Fibroblast of skin of left biceps (primary cell): ENCODE measurements at places on chromosomes 4 and X.

DNA sequence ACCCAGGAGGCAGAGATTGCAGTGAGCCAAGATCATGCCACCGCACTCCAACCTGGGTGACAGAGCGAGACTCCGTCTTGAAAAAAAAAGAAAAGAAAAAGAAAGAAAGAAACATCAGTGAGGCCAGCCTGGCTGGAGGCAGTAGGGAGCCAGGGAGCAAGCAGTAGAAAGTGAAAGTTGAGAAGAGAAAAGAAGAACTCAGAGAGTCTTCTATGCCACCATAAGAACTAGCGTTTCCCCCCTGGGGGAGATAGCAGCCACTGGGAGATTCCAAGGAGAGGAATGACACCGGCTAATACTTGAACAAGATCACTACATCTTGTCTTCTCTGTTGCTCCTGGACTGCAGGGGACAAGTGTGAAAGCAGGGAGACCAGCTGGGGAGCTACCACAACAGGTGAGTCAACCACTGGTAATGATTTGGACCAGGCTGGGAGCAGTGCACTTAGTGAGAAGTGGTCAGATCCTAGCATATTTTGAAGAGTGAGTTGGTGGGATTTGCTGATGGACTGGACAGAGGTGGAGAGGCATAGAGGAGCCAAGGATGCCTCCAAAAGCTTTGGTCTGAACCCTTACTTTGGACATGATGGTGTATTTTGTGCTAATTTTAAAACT lies 33.4 kb downstream of the SLC2A9 start:
- no peak for DNase-seq

GRCh38 chrX:154828016-154828408 lies 6.5 kb downstream of the SMIM9 start:
- no peak for DNase-seq

DNA sequence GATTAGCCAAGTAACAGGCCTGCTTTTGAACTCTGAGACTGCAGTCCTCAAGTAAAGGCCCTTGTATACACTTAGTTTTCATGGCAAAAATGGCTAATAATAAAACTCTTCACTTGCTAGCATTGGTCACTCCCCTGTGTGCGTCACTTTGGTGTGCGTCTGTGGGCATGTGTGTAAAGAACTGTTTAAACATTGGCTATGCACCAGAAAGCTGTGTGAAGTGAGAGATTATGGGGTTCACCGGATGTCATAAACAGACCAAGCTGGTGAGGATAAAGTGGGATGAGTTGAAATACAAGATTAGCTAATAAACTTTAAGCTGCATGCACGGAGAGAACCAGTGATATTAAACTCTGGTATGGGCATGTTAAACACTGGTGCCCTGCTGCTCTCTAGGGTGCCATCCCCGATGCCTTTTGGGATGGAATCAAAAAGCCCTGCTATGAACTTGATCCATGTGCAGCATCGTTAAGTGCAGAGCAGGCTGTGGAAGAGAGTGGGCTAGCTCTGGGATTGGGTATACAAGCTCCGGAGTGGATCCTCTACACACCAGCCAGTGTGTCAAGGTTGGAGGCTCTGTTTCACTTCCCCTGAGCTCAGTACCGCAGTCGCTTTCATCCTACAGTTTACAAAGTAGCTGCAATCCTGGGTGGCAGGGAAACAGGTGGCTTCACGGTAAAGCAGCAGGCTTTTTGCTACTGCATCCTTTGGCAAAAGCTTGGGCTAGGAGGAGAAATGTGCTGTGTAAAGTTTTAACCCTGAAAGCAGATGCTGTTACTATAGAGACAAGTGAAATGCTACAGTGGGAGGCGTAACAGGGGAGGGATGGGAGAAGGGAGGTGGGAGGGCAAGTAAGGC lies 108.3 kb upstream of the SLC4A4 start:
- DNase-seq = no peak

DNA sequence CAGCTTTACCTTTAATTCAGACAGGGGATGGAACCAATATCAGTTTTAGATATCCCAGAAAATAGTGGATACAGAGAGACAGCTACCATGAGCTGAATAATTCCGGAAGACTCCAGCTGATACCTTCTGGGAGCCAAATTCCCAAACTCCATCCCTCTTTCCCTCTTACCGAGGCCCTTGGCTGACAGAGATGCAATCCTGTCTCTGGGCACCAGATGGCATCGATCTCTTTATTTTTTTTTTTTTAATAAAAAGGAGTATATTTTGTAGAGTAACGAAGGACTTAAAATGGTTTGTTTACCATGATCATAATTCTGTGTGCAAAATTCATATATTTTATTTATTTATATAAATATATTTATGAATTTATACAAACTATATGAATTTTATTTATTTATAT lies 31.0 kb downstream of the RAB40A start:
- DNase-seq = no peak

- DNase-seq = no peak
These were observed 15.7 kb downstream of the SH2D1A start for GRCh38 chrX:124362072-124362471.

DNA sequence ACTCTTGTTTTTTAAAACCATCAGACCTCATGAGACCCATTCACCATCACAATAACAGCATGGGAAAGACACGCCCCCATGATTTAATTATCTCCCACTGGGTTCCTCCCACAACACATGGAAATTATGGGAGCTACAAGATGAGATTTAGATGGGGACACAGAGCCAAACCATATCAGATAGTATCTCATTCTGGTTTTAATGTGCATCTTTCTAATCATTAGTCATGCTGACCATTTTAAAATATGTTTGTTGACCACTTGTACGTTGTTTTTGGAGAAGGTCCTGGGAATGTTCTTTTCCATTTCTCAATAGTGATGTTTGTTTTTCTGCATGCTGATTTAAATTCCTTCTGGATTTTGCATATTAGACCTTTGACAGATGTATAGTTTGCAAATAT lies 119.0 kb downstream of the RTL3 start:
- no peak for DNase-seq

DNA sequence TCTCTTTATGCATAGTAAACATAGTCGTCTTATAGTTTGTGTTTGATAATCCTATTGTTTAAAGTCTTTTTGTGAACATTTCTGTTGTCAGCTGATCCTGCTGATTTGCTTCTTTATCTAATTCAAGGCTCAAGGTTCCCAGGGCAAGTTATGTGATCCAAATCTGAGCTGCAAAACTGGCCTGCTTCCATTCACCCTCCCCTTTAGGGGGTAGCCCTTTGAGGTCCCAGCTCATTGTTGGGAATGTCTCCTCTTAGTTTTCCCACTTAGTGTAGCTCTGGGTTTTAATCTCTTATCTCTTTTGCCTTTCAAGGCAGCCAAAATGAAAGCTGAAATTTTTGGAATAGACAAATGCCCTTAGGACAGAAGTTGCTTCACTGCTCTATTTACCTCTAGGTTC lies 40.2 kb upstream of the MAGED1 start:
- no peak for DNase-seq

- no peak for DNase-seq
These were observed 82.1 kb downstream of the ALPK1 start for GRCh38 chr4:112379306-112379705.
